ENCODE measurements at places on chromosomes 5 and 9. TPM values are rescaled to one million over a fixed set of nuclear protein-coding genes. Genes with fewer than 3 reads are reported as not detected.

- DNase-seq = no peak
Observed at GRCh38 chr5:129177451-129177850, 82.9 kb downstream of the ISOC1 start.

- no peak for DNase-seq
Observed at GRCh38 chr9:93807166-93808074, 147.7 kb downstream of the BARX1 start.

DNA sequence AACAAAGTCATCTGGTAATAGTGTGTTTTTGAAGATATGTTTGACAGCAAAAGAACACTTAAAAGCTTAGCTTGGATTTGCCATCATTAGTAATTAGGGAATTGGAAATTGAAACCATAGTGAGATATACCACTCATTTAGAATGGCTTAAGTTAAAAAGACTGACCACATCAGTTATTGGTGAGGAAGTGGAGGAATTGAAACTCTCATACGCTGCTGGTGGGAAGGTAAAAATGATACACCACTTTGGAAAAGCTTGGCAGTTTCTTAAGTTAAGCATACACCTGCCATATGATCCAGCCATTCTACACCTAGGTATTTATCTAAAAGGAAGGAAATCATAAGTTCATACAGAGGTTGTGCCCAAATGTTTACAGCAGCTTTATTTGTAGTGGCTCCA lies 213.2 kb downstream of the TRIO start:
- no peak for DNase-seq

The TRIM7 gene
- 0.95 TPM for total RNA-seq

GRCh38 chr9:133807037-133807436 lies 68.9 kb upstream of the SARDH start:
- no peak for DNase-seq

The MED7 gene
- total RNA-seq = 5.4 TPM

The XPA gene
- total RNA-seq = 21.1 TPM
